ENCODE measurements at places on chromosomes 2 and 18. TPM values are rescaled to one million over a fixed set of nuclear protein-coding genes. Genes with fewer than 3 reads are reported as not detected.

The MALL gene
- total RNA-seq = 0.36 TPM

The SCN2A gene
- total RNA-seq = 8.2 TPM

The CNGA3 gene
- not detected for total RNA-seq

- H3K36me3 ChIP-seq = no peaks in the 10 kb centered on the region
- H3K27ac ChIP-seq = no peak overlapping the region
- DNase-seq = no peak
- peaks cover 25% of the 10 kb centered on the region for H3K27me3 ChIP-seq
- H3K4me3 ChIP-seq = no peak overlapping the region
Observed at GRCh38 chr2:101382442-101382841, 4.9 kb downstream of the CREG2 start.

GRCh38 chr18:45951016-45951714 lies 16.0 kb downstream of the EPG5 start:
- H3K36me3 ChIP-seq = peaks cover 50% of the 10 kb centered on the region
- peak; percentile 87 for DNase-seq
- H3K27ac ChIP-seq = peak overlapping the region; percentile 79
- no peaks in the 10 kb centered on the region for H3K27me3 ChIP-seq
- H3K4me1 ChIP-seq = peaks cover 38% of the 10 kb centered on the region
- no peak overlapping the region for H3K4me3 ChIP-seq

GRCh38 chr2:228039752-228040534 lies 141.5 kb downstream of the SPHKAP start:
- DNase-seq = no peak
- H3K36me3 ChIP-seq = no peaks in the 10 kb centered on the region
- H3K27ac ChIP-seq = no peak overlapping the region
- H3K27me3 ChIP-seq = no peaks in the 10 kb centered on the region
- no peak overlapping the region for H3K4me3 ChIP-seq

DNA sequence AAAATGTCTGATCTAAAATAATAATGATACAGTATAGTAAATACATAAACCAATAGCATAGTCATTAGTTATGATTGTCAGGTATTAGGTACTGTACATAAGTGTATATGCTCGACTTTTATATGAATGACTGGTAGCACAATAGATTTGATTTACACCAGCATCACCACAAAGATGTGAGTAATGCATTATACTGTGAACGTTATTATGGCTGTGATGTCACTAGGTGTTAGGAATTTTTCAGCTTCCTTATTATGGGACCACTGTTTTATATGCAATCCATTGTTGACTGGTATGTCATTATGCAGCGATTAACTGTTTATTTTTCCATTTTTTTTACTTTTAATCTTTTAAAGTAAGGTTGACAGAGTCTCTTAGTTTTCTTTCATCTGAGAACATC lies 23.7 kb downstream of the ATP9B start:
- no peaks in the 10 kb centered on the region for H3K27me3 ChIP-seq
- H3K36me3 ChIP-seq = no peaks in the 10 kb centered on the region
- no peak overlapping the region for H3K4me3 ChIP-seq
- no peaks in the 10 kb centered on the region for H3K4me1 ChIP-seq
- DNase-seq = peak; percentile 43
- no peak overlapping the region for H3K27ac ChIP-seq

GRCh38 chr18:77397617-77398016 lies 148.0 kb downstream of the GALR1 start:
- H3K4me3 ChIP-seq = no peak overlapping the region
- DNase-seq = no peak
- H3K27me3 ChIP-seq = no peaks in the 10 kb centered on the region
- no peak overlapping the region for H3K27ac ChIP-seq
- H3K4me1 ChIP-seq = no peaks in the 10 kb centered on the region

- no peaks in the 10 kb centered on the region for H3K27me3 ChIP-seq
- no peaks in the 10 kb centered on the region for H3K4me1 ChIP-seq
- no peak overlapping the region for H3K27ac ChIP-seq
Observed at GRCh38 chr2:86029873-86030272, 75.8 kb downstream of the POLR1A start.

DNA sequence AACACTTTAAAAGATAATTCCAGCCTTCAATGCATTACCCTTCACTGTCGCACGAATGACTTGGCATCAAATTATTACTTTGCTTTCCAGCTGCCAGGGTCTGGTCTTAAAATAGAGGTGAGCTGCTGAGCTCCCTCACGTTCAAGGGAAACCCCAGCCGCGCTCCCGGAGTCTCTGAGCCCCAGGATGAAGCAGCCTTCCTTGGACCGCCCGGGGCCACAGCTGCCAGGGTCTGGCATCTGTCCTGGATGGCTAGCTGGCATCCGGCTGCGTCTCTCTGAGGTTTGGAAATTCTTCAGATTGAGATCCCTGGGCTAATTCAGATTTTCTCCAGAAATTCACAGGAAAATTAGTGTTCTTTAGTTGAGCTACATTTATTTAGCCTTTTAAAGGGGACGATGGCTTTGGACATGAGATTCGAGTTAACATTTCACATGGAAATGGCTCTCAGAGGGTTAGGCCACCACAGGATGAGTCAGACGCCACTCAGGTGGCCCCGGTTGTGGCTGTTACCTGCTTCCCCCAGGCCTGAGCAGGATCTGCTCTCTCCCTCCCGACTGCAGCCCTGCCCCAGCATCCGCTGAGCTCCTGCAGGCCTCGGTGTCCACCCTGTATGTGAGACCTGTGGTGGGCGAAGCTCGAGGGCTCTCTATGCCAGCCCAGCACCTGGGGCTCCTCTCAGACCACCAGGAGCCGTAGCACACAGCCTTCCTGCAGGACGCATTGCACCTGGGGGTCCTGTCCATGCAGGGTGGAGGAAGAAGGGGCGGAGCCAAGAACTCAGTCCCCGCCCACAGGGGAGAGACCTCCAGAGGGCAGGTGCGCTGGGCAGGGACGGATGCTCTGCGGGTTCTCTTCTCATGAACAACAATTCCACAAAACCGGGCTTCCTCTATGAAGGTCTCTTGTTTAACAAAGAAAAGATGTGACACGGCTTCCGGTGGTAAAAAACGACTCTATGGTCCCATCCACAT lies 255.5 kb downstream of the TWIST2 start:
- no peak for DNase-seq
- H3K4me1 ChIP-seq = no peaks in the 10 kb centered on the region

GRCh38 chr18:12423820-12424219 lies 16.1 kb downstream of the PRELID3A start:
- no peaks in the 10 kb centered on the region for H3K4me1 ChIP-seq
- no peak for DNase-seq
- no peak overlapping the region for H3K27ac ChIP-seq
- no peaks in the 10 kb centered on the region for H3K27me3 ChIP-seq
- no peak overlapping the region for H3K4me3 ChIP-seq

DNA sequence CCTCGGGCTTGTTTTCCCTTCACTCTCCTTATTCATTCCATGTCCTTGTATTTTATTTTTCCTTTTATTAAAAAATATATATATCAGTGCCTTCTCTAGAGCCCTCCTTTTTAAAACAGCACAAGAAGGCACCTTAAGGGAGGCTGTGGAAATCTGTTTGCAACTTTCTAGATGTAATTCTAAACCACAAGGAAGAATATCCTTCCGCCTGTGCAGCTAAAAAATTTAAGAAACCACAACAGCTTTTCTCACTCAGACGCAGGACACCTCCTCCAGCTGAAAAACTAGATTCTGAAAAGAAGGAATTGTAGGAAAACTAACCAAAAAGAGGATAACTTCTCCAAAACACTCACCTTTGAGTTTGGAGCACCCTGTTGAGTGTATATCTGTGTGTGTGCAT lies 142.2 kb downstream of the BCL11A start:
- no peaks in the 10 kb centered on the region for H3K27me3 ChIP-seq
- no peak overlapping the region for H3K27ac ChIP-seq
- H3K4me1 ChIP-seq = peaks cover 2% of the 10 kb centered on the region
- peak; percentile 4 for DNase-seq
- H3K36me3 ChIP-seq = no peaks in the 10 kb centered on the region

- no peaks in the 10 kb centered on the region for H3K36me3 ChIP-seq
- no peak overlapping the region for H3K4me3 ChIP-seq
- peaks cover 17% of the 10 kb centered on the region for H3K4me1 ChIP-seq
- DNase-seq = no peak
- H3K27me3 ChIP-seq = no peaks in the 10 kb centered on the region
Observed at GRCh38 chr2:88058191-88058590, 2.6 kb upstream of the KRCC1 start.

DNA sequence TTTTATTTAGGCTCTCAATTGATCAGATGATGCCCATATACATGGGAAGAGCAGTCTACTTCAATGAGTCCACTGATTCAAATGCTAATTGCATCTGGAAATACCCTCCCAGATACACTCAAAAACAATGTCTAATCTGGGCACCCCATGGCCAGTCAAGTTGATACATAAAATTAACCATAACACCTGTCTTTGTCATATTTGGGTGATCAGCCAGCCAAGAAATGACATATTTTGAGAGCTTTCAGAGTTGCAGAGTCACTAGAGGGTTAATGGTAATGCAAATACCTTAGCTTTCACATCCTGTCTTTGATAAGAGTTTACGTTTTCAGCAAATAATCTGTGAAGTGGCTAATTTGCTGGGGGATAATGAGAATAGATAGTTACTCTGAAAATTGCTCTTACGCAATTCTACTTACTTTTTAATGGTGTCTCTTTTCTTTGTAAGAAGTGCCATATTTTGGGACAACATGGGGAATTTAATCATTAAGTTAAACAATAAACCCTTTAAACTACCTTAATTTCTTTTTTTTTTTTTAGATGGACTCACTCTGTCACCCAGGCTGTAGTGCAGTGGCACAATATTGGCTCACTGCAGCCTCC lies 49.1 kb downstream of the CCDC195 start:
- no peak for DNase-seq
- no peak overlapping the region for H3K4me3 ChIP-seq
- no peaks in the 10 kb centered on the region for H3K36me3 ChIP-seq
- H3K27me3 ChIP-seq = no peaks in the 10 kb centered on the region
- H3K27ac ChIP-seq = no peak overlapping the region

- H3K4me3 ChIP-seq = no peak overlapping the region
- no peaks in the 10 kb centered on the region for H3K4me1 ChIP-seq
- no peak for DNase-seq
- no peaks in the 10 kb centered on the region for H3K27me3 ChIP-seq
- no peaks in the 10 kb centered on the region for H3K36me3 ChIP-seq
Observed at GRCh38 chr2:221477714-221478484, 94.2 kb downstream of the EPHA4 start.

GRCh38 chr2:39483534-39483933 lies 46.4 kb upstream of the MAP4K3 start:
- DNase-seq = no peak
- no peaks in the 10 kb centered on the region for H3K27me3 ChIP-seq
- no peak overlapping the region for H3K27ac ChIP-seq
- no peak overlapping the region for H3K4me3 ChIP-seq

DNA sequence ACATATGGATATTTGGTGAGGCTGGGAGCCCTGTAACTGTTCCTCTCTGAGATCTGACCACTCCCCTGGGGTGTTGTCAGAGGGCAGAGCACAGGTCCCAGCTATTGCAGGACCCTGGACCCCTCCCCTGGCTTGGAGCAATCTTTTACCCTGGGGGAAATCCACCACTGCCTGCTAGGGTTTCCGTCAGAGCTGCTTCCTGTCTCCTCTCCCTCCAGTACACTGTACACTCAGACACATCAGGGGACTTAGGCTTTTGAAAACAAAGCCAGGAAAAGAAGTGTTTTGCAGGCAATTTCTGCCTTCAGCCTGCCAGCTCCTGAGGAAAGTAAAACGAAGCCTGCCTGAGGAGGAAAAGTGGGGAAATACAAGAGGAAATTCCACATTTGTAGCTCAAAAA lies 13.2 kb upstream of the CEP68 start:
- no peak for DNase-seq
- no peaks in the 10 kb centered on the region for H3K27me3 ChIP-seq
- H3K27ac ChIP-seq = no peak overlapping the region
- no peak overlapping the region for H3K4me3 ChIP-seq
- no peaks in the 10 kb centered on the region for H3K36me3 ChIP-seq

DNA sequence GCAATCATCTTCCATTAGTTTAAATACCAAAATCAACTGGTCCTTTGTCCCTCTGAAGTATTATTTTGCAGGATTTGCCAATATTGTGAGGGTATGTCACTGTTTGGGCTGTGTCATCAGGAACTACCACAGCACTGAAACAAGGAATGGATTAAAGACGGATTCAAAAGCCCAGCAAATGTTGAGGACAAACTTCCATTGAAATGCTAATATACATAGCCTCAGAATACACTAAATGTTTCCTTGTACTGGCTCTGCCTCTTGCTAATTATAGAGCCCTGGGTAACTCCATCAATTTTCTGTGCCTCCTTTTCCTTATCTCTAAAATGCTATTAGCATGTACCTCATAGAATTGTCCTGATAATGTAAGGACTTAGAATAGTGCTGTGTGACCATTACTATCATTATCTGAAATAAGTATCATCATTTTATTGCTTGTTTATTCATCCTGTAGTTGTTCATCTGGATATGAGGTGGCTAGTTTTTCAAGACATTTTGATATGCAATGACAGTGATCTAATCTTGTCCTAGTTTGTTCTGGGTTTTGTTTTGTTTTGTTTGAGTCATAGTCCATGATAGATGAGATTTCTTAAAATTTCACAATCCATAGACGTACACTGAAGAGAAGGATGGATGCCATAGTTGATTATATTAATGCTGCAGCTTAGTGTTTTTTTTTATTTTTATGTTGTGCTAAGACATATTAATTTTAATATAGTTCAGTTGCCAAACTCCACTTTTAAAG lies 333.4 kb upstream of the KCNH7 start:
- H3K4me1 ChIP-seq = no peaks in the 10 kb centered on the region
- no peaks in the 10 kb centered on the region for H3K27me3 ChIP-seq
- no peak overlapping the region for H3K27ac ChIP-seq
- H3K4me3 ChIP-seq = no peak overlapping the region
- no peak for DNase-seq
- no peaks in the 10 kb centered on the region for H3K36me3 ChIP-seq

All from astrocyte (in vitro differentiated cells and primary cell).